ENCODE measurements at places on chromosomes 5 and 9.
A peak's percentile ranks its signal among the peaks of the same experiment; 100 is the strongest.

DNA sequence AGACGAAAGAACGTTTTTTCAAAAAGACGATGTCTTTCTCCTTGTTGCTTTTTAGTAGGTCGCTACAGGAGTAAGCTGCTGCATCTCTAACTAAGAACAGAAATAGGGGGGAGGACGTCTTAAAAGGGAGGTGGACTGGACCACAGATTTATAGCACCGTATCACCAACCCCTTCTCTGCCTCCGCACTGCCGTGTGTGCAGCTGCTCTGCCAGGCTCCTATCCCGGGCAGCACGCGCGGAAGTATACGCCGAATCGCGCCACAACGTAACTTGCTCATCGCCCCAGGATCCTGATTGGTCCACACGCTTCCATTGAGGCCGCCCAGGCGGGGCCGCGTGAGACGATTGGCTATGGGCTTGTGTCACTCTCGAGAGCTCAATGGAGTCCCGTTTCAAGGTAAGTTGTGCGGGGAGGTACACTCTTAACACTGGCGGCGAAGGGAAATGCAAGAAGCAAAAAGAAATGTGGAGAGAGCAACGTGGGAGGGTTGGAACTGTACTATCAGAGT lies at the start of gene ELAVL2:
ELAVL2 (minus strand) TSS at position 121 of the 510 bp plus-strand sequence. CDS start 64,006 bp downstream, outside the sequence.
- DNase-seq: peak; percentile 96

- no peak for DNase-seq
Measured at GRCh38 chr9:123400926-123401503, 45.0 kb downstream of the CRB2 start.

DNA sequence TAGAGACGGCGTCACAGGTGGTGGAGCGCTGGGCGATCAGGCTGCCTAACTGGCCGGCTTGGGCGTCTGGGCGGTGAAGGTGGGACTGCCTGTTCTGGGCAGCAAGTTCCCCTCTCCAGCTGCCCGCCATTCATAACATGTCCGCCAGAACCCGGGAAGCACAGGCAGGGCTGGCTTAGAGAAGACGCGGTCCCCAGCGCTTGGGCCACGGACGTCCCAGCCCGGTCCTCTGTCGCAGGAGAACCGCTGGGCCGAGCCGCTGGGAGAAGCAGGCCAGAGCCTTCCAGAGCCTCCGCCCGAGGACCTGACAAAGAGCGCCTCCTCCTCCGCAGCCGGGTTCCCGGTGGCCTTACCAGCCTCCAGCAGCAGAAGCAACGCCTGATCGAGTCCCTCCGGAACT lies 15.2 kb upstream of the HAND1 start:
- no peak for DNase-seq

DNA sequence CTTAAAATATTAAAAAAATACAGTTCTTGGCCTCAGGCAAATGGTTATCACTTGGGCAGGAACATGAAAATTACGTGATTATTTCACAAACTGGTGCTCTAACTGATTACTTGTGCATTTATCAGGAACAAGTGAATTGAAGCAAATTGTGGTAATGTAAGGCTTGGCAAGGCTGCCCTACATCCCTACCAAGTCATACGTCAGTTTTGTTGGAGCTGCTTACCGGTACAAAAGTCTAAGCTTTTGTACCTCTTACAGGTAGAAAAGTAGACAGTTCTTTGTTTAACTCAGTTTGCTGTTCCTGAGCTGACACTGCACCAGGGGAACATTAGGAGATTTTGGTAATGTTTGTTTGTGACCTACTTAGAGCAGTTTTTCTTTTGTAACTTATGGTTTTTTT lies 2.2 kb downstream of the G3BP1 start:
- no peak for DNase-seq

GRCh38 chr5:133730866-133731265 lies 118.5 kb upstream of the FSTL4 start:
- no peak for DNase-seq

DNA sequence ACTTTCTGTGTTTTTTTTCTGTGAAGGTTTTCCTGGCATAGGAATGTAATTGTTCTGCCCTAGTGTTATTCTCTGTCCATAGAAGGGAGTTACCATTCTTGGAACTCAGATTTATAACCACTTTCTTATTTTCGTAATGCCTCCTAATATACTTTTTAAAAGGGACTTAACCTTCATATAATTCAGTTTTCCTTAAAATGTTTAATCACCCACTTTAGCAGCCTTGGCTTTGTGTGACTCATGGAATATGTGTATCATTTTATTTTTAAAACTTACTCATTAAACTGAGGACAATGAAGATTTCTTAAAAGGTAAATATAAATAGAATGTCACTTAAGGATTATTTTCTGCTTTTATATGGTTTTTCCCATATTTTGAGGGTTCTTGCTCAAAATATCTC lies 50.0 kb downstream of the RAI14 start:
- no peak for DNase-seq

DNA sequence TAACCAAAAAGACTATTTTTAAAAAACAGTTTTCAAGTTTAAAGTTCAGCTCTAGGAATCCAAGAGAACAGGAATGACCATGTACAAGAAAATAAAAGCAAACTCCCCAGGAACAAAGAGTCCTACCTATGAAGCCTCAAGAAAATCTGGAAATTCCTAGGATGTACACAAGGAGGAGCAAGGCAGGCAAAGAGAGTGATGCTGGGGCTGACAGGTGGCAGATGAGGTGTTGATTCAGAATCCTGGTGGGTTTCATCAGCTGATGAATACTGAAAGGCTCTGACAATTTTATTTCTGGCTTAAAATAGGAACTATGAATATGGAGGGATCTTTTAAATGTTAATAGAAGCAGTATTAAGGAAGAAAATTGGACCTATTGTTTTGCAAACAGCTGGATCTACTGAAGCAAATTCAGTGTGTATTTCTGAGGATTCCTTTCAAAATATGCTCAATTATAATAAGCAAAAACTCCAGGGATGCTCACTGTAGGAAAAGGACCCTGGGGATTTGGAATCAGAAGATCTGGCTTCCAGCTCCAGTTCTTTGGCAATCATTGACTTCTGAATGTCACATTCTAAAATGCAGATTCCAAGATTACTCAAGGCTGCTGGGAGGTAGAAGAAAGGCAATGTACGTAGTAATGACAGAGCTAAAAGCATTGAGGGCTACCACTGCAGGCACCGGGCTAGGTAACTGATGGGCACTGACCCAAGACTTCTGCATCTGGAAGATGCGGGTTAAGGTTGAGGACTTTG lies 28.0 kb upstream of the SH3RF2 start:
- no peak for DNase-seq

DNA sequence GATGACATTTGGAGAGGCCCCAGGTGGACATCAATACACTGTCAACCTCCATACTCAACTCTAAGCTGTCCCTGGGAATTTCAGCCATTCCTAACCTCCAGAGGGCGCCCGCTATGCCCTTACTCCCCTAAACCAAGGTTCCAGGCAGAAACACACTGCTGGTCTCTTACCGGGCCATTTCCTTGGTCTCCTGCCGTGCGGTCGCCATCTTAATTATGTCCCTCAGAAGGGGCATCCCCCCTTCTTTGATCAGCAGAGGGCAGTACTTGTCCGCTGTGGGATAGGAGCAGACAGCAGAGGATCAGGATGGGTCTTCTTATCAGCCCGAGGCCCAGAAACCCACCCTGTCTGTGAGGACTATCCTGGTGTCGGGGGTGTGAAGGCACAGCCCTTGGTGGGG lies 9.3 kb upstream of the ZDHHC12 start:
- peak; percentile 52 for DNase-seq

DNA sequence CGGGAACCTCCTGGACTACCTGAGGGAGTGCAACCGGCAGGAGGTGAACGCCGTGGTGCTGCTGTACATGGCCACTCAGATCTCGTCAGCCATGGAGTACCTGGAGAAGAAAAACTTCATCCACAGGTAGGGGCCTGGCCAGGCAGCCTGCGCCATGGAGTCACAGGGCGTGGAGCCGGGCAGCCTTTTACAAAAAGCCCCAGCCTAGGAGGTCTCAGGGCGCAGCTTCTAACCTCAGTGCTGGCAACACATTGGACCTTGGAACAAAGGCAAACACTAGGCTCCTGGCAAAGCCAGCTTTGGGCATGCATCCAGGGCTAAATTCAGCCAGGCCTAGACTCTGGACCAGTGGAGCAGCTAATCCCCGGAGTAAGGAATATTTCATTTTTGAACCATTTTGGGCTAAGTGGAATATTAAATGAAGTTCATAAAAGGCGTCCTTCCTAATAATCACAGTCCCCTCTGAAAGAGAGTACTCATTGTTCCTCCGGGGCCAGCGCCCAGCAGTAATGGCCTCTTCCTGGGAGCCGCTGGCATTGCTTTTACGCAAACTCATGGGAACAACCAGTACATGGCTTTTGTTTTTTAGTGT lies 23.6 kb downstream of the QRFP start:
- no peak for DNase-seq

- no peak for DNase-seq
Measured at GRCh38 chr9:74304598-74304997, 192.5 kb upstream of the RORB start.

- no peak for DNase-seq
Measured at GRCh38 chr5:144522698-144523097, 352.0 kb downstream of the KCTD16 start.
